CD4-positive, CD25-positive, alpha-beta regulatory T cell (primary cell): ENCODE measurements at places on chromosomes 11 and 22. TPM values are rescaled to one million over a fixed set of nuclear protein-coding genes. Genes with fewer than 3 reads are reported as not detected.

MS4A2 gene
- 0.37 TPM for total RNA-seq

PDE3B gene
- 99.5 TPM for total RNA-seq

CLMP gene
- 0.20 TPM for total RNA-seq

CCDC83 gene
- not detected for total RNA-seq

EFCAB6 gene
- not detected for total RNA-seq

ANKK1 gene
- total RNA-seq, result 0.89 TPM

CNGA4 gene
- total RNA-seq, result 0.20 TPM

OR4P4 gene
- total RNA-seq, result not detected

CCDC87 gene
- total RNA-seq, result 0.35 TPM

ALG12 gene
- total RNA-seq, result 18.1 TPM

RASSF7 gene
- total RNA-seq, result 27.2 TPM

MS4A7 gene
- 0.86 TPM for total RNA-seq

OR2AG1 gene
- total RNA-seq, result not detected

MUC5AC gene
- not detected for total RNA-seq

- DNase-seq, result no peak
Observed at GRCh38 chr11:30172158-30172557, 58.7 kb upstream of the FSHB start.

DNA sequence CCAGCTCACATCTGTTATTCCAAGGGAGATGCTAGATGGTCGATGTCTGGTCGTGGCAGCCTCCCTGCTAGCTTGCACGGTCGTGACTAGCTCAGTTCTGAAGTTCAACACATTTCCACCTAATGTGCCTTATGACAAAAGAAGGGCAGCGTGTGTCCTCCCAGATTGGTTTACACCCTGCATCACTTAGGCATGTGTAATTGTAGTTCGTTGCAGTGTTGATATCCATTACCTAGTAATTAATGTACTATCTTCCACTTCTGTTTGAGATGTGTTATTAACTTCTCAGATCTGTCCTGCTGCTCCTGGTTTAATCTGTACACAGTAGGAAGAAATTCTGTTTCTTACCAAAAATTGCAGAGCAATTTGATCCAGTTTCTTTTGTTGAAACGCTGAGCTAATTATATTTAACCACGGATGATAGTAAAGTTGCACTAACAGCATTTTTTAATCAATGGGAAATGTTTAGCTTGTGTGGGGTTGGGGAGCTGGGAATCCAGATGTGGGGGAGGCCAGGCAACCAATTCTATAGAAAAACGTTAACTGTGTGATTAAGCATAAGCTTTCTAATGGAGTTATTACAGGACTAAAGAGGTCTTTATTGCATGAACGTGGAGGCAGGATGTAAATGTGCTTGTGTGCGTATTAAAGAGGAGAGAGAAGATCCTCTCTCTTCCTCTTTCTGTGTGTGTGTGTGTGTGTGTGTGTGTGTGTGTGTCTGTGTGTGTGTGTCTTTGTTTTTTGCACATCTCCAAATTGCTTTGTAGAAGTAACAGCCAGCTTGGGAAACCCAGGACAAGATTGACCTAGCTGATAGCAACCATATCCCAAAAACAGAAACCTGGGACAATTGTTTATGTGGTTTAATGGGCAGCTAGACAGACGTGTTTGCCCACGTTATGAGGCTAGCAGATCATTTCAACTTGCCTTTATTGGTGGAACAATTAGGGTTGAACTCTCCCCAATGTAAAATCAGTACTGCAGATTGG lies 145.7 kb upstream of the TTC12 start:
- DNase-seq, result no peak

DNA sequence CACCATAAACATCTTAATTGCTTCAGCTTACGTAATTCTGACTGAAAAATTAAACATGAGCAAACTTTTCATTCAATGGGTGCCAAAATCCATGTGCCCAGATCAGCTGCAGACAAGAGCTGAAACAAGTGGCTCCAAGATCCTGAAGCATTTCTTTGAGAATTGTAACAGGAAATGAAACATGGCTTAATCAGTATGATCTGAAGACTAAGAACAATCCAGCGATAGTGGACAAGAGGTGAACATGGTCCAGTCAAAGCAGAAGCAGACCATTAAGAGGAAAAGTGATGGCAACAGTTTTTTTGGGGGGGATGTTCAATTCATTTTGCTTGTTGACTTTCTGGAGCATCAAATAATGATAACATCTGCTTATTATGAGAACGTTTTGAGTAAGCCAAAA lies 1964.5 kb upstream of the RAG2 start:
- no peak for DNase-seq

- no peak for DNase-seq
Observed at GRCh38 chr22:38860283-38861169, 11.5 kb downstream of the CBX6 start.

- DNase-seq, result no peak
Observed at GRCh38 chr11:123416566-123416965, 13.5 kb upstream of the GRAMD1B start.

DNA sequence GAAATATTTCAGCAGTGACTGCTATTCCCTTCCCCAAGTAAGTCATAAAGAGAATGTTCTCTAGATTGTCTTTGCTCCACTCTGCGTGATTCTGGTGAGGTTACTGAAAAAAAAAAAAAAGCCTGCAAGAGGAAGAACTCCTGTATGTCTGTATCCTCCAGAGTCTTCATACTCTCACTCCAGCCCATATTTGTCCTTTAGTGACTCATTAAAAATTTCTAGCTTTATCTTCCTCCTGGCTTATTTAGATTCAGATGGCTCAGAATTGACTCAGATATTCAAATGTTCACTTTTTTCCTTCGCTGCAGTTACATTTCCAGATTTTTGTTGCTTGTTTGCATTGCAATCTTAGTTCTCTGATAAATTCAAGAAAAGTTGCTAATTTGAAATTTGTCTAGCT lies 76.3 kb upstream of the CNTN5 start:
- DNase-seq, result no peak

- DNase-seq, result no peak
Observed at GRCh38 chr11:12441231-12441861, 64.0 kb downstream of the PARVA start.

GRCh38 chr22:26658671-26659478 lies 1.5 kb downstream of the MIAT start:
- peak; percentile 57 for DNase-seq

DNA sequence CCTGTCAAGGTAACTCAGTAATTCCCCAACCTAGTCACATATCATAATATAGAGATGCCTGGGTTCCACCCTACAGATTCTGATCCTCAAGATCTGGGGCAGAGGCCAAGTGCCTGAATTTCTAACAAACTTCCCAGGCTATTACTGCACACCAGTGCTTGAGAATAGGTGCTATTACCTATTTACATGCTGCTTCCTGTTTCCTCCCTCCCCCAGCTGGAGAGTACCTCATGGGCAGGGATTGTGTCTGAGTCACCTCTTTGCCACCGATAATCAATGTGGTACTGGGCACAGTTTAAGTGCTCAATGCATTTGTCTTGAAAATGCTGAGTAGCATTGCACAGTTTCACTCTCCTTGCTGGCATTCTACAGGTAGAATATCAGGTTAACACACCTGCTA lies 582.2 kb upstream of the CADM1 start:
- no peak for DNase-seq

- no peak for DNase-seq
Observed at GRCh38 chr11:13663631-13664071, 4.8 kb upstream of the FAR1 start.

- no peak for DNase-seq
Observed at GRCh38 chr11:106208760-106209159, 131.3 kb downstream of the AASDHPPT start.

- no peak for DNase-seq
Observed at GRCh38 chr11:31804312-31805036, 6.6 kb downstream of the PAX6 start.

GRCh38 chr11:34219941-34220370 lies 114.5 kb downstream of the NAT10 start:
- no peak for DNase-seq

- peak; percentile 45 for DNase-seq
Observed at GRCh38 chr11:70755410-70756158, 357.3 kb downstream of the CTTN start.

GRCh38 chr11:111698852-111699559 lies 67.2 kb downstream of the PPP2R1B start:
- no peak for DNase-seq

DNA sequence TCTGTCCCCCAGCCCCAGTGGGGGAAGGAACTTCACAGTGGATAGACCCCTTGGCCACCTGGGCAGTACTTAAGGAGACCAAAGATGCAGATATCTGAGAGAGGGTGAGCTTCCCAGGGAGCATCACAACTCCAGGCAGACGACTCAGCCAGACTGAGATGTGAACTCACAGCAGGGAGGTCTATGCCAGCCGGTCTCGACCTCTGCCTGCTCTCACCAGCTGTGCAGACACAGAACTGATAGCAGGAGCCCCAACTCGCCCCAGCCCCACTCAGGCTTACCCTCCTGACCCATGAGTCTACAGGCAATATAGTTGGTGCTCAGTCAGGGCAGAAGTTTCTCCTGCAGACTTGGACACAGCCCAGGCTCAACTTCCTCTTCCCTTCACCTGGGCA lies 29.7 kb upstream of the ACCSL start:
- no peak for DNase-seq

GRCh38 chr11:61834278-61835048 lies 6.4 kb downstream of the FADS2 start:
- peak; percentile 21 for DNase-seq
